Effector CD4-positive, alpha-beta T cell (primary cell): ENCODE measurements at places on chromosomes 6 and 20.

- no peak for DNase-seq
Observed at GRCh38 chr6:121533321-121533841, 97.9 kb downstream of the GJA1 start.

GRCh38 chr20:58518387-58518786 lies 3.2 kb upstream of the APCDD1L start:
- DNase-seq: no peak

- DNase-seq: no peak
Observed at GRCh38 chr6:167674486-167674885, 152.2 kb upstream of the AFDN start.

- no peak for DNase-seq
Observed at GRCh38 chr6:143578054-143578453, 66.5 kb upstream of the FUCA2 start.

GRCh38 chr6:168210239-168211105 lies 109.1 kb downstream of the DACT2 start:
- no peak for DNase-seq

DNA sequence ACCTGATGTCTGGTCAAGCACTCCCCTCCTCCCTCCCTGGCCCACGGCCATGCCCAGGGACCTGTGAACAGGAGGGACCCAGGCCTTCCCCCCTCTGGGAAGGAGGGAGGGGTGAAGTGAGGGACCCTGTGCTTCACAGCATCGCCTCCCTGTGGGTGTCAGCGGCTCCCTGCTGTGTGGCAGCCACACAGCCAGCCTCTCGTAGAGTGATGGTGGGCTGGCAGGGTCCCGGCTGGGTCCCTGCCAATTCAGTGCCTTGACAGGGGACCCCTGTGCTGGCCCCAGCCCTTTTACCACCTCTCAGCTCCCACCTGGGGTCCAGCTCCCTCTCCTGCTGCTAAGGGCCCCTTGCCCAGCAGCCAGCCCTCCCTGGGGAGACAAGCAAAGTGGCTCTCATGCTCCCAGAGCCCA lies 31.3 kb upstream of the GRM4 start:
- DNase-seq: no peak

GRCh38 chr6:144730088-144730645 lies 445.0 kb downstream of the UTRN start:
- DNase-seq: no peak

- no peak for DNase-seq
Observed at GRCh38 chr20:25199473-25200260, 4.2 kb downstream of the ENTPD6 start.

DNA sequence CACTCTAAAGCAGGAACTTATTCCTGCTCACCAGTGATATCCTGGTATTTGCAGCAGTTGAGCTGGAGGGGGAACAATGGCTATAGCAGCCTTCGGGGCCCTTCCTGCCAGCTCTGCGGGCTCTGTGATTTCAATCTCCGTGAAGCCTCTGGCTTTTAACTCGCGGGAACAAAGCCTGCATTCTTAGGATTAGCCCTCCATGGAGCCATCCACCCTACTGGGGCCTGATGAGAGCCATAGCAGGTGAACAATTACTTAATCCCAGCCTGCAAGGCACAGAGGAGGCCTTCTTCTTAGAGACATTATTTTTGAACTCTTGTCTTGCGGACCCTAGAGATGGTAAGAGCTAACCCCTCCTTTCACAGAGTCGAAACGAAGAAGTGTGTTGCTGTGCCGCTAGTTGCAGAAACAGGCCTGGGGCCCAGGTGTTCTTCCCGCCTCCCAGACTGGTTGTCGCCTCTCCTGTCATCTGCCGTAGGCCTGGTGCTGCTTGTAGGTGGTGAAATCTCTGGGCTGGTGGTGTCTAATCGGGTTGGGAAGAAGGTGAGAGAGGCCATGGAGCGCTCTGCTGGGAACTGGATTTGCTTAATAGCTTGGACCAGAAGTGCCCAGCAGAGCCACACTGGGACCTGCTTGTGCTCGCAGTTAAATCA lies 9.7 kb downstream of the GHRH start:
- no peak for DNase-seq

- DNase-seq: no peak
Observed at GRCh38 chr20:50258790-50259483, 68.3 kb downstream of the CEBPB start.

DNA sequence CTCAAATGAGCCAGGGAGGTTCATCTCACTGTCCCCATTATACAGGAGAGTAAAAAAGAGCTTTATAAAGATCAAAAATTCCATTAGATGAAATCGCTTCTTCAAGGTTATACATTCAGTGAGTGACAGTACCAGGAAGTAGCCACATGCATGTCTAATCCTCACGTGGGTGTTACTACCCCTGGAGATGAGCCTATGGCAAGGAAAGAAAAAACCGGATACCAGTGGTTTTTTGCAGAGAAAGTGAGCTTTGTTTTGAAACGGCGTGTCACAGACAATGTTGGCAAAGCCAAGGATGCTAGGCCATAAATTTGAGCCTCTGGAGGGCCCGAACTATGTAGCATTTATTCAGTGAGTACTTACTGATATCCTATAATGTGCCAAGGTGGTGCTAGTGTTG lies 215.0 kb upstream of the RIN2 start:
- no peak for DNase-seq

DNA sequence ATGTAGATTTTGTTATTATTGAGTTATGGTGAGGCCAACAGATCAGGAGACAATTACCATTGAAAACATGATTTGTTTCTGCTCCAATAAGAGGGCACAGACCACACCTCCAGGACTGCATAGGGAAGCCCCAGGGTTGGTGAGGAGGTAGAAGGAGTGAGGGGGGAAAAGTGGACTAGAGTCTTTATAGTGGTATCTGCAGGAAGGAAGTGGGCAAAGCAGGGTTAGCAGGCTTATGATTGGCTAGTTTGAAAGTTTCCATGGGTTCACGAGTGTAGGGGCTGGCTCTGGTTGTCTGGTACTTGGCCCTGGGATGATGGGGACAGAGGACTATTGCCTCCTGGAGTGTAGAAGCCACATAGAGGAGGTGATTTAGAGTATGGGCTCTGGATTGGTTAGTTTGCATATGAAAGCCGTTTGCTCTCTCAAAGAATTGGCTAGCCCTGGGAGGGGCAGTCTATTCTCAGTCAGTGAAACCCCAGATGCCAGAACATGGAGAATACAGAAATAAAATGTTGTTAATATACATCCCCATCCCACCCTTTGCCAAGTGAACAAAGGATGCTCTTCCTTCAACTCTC lies 156.6 kb downstream of the KLHL32 start:
- DNase-seq: no peak

DNA sequence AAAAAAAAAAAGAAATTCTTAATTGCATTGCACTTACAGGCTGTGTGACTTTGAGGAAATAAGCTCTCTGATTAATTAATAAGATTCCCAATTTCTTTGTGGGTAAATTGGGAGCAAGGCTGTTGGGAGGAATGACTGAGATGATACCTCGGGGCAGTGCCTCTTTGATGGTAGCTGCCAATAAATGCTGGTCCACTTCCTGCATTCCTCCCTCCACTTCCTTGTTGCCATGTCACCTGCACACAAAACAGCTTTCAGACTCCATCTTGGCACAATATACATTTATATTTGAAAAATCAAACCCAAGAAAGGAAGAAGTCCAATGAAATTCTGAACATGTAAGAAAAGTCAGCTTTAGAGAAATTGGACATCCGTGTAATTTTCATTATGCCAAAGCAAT lies 45.1 kb downstream of the MTHFD1L start:
- no peak for DNase-seq

DNA sequence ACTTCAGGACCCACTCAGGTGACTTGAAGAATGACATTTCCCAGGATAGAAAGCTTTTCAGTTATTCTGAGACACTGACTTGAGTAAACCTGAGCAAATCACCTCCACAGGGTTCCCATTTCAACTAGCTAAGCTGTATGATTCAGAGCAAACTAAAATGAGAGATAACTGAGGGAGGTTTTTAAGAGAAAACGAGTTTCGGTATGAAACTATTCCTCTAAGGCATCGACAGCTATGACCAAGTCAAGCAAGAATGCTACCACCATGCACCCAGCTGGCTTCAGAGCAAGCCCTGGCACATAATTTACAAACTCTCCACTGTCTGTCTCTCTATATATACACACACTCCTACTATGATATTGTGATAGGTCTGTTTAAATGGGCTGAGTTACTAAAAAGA lies 75.4 kb downstream of the PERP start:
- DNase-seq: no peak

DNA sequence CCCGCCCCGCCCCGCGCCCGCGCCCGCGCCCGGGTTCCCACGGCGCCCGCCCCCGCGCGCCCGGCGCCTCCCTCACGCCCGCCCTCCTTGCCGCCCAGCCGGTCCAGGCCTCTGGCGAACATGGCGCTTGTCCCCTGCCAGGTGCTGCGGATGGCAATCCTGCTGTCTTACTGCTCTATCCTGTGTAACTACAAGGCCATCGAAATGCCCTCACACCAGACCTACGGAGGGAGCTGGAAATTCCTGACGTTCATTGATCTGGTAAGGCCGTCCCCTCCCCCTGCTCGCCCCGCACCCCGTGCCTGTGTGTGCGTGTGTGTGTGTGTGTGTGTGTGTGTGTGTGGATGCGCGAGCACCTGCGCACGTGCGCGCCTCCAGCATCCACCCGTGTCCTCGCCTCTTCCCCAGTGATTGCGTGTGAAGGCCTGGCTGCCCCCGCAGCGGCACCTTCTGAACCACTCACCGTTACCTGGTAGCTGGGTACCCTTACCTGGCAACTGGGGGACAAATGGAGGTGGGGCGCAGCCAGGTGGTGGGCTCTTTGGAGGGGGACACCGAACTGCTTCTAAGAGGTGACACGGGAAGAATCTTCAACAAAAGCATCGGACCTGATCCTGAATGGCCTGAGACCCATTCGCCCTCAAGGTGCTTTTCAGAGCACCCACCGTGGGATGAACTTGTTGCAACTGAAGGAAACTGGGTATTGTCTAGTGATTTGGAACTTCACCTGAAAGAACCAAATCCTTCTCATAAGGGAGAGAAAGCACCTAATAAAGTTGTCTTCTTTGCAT lies at the start of gene AIG1:
AIG1 (plus strand) TSS at position 84 of the 791 bp plus-strand sequence; CDS start at position 121, 37 bp downstream.
- DNase-seq: peak; percentile 43

DNA sequence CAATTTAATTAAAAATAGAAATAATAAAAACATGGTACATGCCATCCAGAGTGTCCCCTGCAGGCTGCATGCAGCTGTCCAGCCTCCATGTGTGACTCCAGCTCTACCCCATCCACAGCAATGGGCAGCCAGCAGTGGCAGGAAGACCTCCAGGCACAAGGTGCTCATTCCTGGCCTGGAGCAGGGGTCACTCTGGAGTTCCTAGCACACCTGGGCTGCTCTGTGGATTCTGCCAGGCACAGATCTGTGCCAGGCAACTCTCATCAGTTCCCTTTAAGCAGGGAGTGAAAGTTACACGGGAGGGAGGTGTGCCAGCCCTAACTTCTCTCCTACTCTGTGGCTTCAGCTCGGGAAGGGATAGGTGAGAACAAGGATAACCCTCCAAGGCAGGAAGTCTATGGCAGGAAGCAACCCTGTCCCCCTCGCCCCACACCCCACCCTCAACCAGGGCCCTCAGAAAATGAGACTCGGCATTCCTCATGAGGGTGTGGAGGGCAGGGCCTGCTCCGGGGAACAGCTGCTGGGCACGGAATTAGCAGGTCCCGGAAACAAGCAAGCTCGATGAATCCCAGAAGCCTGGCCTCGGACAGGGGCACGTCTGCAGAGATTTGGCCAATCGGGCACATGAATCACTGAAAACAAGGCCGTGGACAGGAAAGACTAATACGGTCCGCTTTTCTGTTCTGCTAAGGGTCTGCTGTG lies 10.0 kb downstream of the JPH2 start:
- no peak for DNase-seq

DNA sequence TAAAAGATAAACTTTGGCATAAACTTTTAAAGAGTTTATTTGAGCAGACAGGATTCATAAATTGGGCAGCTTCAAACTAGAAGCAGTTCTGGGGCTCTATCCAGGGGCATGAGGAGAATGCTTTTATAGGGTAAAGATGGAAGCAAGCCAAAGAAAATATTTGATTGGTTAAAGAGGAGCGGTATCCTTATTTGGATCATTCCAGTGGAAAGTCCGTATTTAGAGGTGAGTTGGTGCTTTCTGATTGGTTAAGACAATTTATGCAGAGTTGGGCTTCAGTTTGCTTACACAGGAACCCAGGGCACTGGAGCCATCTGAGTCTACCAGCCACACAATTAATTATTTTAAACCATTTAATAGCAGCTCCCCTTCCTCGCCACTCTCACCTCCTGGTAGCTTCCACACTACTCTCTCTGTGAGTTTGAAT lies 37.9 kb upstream of the RNF217 start:
- no peak for DNase-seq

GRCh38 chr20:59437601-59438031 lies 137.2 kb downstream of the EDN3 start:
- no peak for DNase-seq

- DNase-seq: no peak
Observed at GRCh38 chr6:87897663-87898062, 150.0 kb upstream of the SPACA1 start.

- DNase-seq: no peak
Observed at GRCh38 chr20:4795394-4795793, 73.7 kb downstream of the PRND start.

GRCh38 chr6:166907373-166907841 lies 48.9 kb downstream of the RNASET2 start:
- DNase-seq: no peak

- no peak for DNase-seq
Observed at GRCh38 chr20:47175493-47175892, 181.0 kb downstream of the ZMYND8 start.

DNA sequence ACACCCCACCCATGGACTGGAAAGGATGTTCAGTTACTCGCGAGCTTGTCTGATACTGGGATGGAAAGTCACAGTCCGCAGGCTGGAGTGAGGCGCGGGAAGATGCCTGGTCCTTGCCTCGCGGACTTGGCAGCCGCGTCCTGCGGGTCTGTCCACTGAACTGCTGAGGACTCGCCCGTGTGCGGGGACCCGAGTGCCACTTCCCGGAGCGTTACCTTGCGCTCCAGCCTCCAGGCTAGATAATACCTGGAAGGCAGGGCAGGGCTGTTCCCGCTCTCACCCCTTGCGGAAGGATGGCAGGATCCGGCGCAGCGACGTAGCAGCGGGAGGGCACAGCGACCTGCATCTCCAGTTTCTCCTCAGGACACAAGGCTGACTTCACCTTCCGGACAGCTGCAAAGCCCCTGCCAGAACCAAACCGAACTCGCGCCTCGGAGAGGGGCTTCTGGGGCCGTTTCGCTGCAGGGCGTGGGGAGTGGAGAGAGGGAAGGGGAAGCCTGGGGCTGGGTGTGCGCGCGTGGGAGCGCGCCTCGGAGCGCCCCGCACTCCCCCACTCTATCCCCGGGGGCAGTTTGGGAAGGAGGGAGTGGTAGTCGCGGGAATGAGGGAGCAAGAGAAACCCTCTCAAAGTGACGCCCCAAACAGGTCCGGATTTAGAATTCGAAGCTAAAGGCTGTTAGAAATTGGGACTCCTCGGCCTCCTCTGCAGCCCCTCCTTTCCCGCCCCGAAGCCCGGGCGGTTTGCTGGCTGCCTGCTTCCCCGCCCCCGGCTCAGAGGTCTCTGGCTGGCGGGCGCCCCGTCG lies at the start of gene KCNQ5:
KCNQ5 (plus strand) TSS at position 774 of the 803 bp plus-strand sequence.
- no peak for DNase-seq

DNA sequence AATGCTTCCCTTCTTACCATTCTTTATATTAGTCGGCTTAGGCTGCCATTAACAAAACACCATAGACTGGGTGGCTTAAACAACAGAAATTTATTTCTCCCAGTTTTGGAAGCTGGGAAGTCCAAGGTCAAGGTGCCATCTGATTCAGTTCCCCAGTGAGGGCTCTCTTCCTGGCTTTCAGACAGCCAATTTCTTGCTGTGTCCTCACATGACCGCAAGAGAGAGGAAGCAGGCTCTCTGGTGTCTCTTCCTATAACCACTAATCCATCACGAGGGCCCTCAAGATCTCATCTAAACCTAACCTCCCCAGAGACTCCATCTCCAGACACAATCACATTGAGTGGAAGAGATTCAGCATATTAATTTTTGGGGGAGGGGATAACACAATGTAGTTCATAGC lies 193.0 kb upstream of the SGK1 start:
- DNase-seq: no peak
